ENCODE measurements at places on chromosomes 2 and 18.

- no peak for DNase-seq
These were observed 80.5 kb upstream of the ALKAL2 start for GRCh38 chr2:368386-368785.

- no peak for DNase-seq
These were observed 79.2 kb downstream of the SLC25A12 start for GRCh38 chr2:171814883-171815282.

DNA sequence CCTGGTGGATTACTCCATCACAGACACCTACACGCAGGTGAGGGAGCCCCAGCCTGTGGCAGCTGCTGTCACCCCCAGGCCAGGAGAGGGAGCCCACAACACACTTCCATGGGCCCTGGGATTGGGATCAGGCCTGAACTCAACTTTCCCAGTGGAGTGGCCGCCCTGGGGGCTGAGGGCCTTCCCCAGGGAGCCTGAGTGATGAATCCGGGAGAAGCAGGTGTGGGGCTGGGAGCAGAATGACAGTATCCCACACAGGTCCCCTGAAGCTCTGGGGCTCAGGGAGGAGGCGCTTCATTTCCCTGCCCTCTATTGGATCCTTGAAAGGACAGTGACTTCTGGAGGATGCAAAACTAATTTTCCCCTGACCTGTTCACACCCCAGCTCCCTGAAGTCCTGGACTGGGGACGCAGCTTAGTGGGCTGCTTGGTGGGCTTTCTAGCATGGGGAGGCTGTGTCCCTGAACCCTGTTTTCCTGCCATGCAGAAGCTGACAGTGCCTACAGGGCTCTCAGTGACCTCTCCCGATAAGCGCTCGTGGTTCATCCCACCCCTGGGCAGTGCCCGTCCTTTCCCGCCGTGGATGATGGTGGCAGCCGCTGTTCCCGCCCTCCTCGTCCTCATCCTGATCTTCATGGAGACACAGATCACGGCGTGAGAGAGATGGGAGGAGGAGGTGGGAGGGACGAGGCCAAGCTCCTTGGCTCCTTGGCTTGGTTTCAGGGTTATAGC is 11.0 kb downstream of the SLC4A3 start:
- no peak for DNase-seq

GRCh38 chr2:101807242-101807641 is 109.7 kb downstream of the MAP4K4 start:
- DNase-seq, result no peak

GRCh38 chr18:56382541-56382940 is 255.9 kb downstream of the TXNL1 start:
- DNase-seq, result no peak

GRCh38 chr18:74292541-74292858 is 737 bp upstream of the CYB5A start:
- DNase-seq, result no peak

DNA sequence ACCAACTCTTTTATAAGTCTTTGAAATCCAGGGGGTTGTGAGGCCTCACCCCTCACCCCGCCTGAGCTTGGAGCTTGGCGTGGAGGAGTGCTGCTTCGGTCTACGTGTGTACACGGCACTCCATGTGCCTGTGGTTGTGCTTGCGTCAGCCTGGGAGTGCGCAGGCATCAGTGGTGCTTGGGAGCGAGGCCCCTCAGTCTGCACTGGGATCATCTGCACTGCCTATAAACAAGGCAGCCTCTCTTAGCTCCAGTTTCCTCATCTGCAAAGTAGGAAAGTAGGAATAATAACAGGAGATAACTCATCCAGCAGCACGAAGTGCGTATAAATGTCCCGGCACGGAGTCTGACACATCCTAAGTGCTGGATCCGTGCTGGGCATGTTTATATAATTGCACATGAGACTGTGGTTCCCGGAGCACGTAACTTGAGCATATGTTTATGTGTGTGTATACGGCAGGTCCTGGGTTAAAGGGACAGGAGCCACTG is 1.2 kb downstream of the GYPC start:
- no peak for DNase-seq

GRCh38 chr2:202426751-202427150 is 50.6 kb downstream of the BMPR2 start:
- no peak for DNase-seq

GRCh38 chr2:226446406-226447001 is 353.1 kb downstream of the IRS1 start:
- DNase-seq, result no peak

- DNase-seq, result no peak
These were observed at the start of gene HAAO for GRCh38 chr2:42792583-42793333. HAAO (minus strand) TSS chr2:42792583; CDS start chr2:42792536, 47 bp downstream.

DNA sequence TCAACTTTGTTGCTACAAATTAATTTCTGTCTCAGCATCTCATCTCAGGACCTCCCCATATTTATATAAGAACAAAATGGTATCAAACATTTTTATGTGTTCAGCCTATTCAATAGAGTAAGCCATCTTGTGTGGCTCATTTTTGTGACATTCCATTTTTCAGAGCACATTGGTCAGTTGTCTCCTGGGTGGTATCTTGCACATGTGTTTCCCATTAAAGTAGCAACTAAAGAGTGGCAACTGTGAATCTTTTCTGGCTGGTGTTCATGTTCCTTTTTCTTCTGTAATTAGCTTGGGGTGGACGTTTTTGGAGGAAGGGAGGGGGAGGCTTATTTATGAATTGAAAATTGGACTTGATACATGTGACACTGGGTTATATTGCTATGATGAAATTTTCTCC is 45.4 kb upstream of the EFEMP1 start:
- no peak for DNase-seq

DNA sequence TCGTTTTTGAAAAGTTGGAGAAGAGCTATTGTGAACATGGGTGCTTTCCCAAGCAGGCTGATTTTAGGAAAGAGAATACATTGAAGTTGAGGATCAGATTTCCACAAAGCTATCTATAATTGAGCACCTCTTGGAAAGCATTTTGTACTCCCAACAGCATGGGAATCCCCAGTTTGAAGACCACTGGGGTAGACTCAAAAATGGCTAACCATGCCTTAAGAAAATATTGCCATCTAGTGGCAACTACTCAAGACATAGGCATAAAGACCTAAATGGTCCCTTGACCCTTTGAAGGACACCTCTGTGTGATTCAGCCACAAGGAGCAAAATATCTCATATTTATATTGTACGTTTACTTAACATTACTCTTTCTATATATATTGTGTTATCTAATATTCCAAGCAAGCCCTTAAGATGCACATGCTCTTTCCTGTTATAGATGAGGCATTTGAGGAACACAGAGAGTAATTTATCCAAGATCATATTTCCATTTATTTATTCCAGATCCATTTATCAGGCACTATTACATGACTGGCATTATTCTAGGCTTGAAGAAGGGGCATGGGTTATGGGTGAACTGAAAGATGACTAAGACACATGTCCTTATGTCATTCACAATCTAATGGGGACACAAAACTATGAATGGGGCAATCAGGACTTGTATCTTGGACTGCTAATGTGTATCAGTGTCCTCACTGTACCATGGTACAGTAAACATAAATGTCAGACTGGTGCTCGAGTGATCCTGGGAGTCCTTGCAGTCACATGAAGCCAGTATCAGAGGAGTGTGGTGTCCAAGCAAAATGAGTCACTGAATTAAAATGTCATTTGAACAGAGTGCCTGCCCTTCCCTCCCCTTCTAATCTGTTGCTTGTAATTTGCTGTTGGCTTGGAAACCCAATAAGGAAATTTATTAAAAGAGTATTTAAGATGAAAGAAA is 121.0 kb upstream of the XPO1 start:
- peak; percentile 63 for DNase-seq

DNA sequence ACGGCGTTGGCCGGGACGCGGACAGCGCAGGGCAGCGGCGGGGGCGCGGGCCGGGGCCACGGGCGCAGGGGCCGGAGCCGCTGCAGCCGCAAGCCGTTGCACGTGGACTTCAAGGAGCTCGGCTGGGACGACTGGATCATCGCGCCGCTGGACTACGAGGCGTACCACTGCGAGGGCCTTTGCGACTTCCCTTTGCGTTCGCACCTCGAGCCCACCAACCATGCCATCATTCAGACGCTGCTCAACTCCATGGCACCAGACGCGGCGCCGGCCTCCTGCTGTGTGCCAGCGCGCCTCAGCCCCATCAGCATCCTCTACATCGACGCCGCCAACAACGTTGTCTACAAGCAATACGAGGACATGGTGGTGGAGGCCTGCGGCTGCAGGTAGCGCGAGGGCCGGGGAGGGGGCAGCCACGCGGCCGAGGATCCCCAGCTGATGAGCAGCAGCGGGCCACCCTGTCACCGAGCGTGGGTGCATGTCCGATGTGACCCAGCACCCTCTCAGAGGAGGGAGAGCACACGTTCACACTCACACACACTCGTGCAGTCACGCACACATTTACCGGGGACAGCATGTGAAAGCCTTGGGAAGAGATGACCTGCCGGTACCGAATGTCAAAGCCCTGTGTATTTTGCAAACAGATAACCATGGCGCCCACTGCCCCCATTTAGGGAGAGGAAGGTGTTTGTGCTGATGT is 4.2 kb downstream of the GDF7 start:
- no peak for DNase-seq

GRCh38 chr2:15601681-15602080 is 10.0 kb downstream of the DDX1 start:
- DNase-seq, result no peak

DNA sequence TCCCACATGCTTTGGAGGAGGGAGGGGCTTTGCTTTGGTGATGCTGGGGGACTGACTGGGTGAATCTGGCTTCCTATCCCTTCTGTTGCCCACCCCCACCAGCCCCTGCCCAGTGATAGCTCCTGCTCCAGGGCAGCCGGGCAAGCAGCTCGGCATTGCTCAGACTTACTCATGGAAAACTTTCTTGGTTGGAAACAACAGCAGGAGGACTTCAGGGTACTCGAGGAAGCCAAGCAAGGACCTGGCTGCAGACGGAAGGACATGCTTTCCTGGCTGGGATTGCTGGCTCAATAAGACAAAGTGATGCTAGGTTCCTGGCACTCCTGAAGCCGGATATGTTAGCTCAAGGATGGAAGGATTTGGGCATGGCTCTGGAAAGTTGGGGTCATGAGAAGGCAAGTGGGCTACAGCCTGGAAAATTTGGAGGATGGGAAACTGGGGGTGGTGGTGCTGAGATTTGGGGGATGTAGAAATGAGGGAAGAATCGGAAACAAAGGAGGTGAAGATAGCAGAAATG is 3.1 kb downstream of the SPEG start:
- no peak for DNase-seq

DNA sequence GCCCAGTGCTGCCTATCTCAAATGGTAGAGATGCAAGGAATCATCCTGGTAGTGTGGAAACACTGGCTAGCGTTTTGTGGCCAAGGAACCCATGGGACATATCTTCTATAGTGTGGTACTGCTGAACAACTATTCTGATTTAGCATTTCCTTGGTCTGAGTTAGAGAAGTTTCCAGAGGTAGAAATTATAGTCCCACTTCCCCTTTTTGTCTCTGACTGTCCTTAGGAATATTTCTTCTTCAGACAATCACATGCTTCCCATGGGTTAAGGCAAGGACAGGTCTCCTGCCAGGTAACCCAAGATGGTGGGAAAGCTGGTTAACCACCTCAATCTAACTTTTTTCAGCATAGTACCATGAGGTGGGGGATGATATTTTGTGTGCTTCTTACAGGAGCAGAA is 729.5 kb upstream of the LRRTM4 start:
- DNase-seq, result no peak

- no peak for DNase-seq
These were observed 94.8 kb upstream of the TPO start for GRCh38 chr2:1318366-1319009.

DNA sequence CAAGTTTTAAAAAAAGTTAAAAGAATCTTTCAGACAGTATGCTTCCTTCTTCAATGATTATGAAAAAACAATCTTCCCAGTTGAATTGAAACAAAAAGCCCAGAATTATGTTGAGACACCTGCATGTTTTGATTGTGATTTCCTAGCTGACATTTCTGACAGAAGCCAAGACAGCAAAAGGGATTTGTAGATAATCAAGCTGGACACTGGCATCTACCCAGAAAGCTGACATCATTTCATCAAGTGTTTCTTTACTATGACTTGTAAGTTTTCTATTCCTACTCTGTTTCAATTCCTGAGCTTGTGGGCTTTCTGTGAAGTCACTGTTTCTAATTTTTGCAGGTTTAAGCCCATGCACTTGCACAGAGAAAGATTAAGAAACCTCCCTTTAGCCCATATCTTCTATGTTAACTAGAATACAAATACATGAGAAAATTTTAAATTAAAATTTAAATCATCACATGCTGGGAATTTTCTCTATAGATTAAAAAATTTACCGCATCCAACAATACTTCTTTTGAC is 82.9 kb upstream of the CCDC85A start:
- DNase-seq, result no peak

DNA sequence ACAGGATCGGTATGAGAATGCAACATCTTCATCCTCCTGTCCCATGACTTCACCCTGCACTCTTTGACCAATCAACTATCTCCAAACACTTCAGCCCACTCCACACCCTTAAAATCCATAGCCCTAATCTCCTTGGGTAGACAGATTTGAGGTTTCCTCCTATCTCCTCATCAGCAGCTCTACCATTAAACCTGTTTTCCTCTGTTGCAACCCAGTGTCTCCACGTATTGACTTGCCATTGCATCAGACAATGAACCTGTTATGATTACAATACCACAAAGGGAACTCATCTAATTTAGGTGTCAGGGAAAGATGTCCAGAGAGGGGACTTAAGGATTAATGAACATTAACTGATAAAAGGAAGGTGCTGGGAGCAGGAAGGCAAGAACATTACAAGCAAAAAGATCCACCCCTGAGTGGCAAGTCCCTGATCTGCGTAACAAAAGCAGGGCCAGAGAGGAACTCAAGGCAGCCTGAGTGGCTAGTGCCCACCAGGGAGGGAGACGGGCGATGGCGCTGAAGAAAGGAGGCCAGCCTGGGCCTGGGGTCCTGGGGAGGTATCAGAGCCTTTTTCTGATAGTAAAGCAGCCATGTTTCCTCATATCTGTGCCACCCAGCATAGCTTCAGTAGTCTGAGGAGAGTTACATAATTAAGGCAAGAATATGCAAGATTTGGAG is 44.6 kb downstream of the AKAIN1 start:
- no peak for DNase-seq

- no peak for DNase-seq
These were observed 644.3 kb downstream of the CBLN2 start for GRCh38 chr18:71899707-71900472.

GRCh38 chr2:156191527-156191926 is 141.0 kb downstream of the NR4A2 start:
- no peak for DNase-seq
